ENCODE measurements at places on chromosomes 1 and 21. TPM values are rescaled to one million over a fixed set of nuclear protein-coding genes. Genes with fewer than 3 reads are reported as not detected.

Gene LCE1A
- not detected for polyA plus RNA-seq

Gene KRTAP19-1
- not detected for polyA plus RNA-seq

Gene GFI1
- polyA plus RNA-seq, result 0.20 TPM

Gene ACTL8
- not detected for polyA plus RNA-seq

Gene CYP2J2
- not detected for polyA plus RNA-seq

Gene RGL1
- 0.09 TPM for polyA plus RNA-seq

Gene CYP4A11
- not detected for polyA plus RNA-seq

Gene RGSL1
- polyA plus RNA-seq, result not detected

Gene RHBG
- polyA plus RNA-seq, result not detected

Gene VWA1
- not detected for polyA plus RNA-seq

Gene FMO5
- 9.3 TPM for polyA plus RNA-seq

Gene C8B
- not detected for polyA plus RNA-seq

Gene F13B
- not detected for polyA plus RNA-seq

Gene TMEM63A
- 21.2 TPM for polyA plus RNA-seq

Gene PROX1
- not detected for polyA plus RNA-seq

Gene SPATA45
- not detected for polyA plus RNA-seq

Gene CD1B
- polyA plus RNA-seq, result not detected

Gene PLA2G2D
- polyA plus RNA-seq, result 3.8 TPM

Gene KCNE2
- not detected for polyA plus RNA-seq

Gene TMEM50A
- polyA plus RNA-seq, result 136 TPM

Gene C1QB
- not detected for polyA plus RNA-seq

Gene OR2L5
- polyA plus RNA-seq, result not detected

Gene LORICRIN
- polyA plus RNA-seq, result not detected

Gene SLC6A17
- polyA plus RNA-seq, result not detected

Gene WARS2
- 18.3 TPM for polyA plus RNA-seq

Gene VCAM1
- not detected for polyA plus RNA-seq

Gene OR2L8
- polyA plus RNA-seq, result not detected

Gene ZNF697
- polyA plus RNA-seq, result not detected

Gene SMPDL3B
- polyA plus RNA-seq, result not detected

Gene SLC6A9
- polyA plus RNA-seq, result not detected

Gene WDR64
- polyA plus RNA-seq, result not detected

Gene PGLYRP3
- polyA plus RNA-seq, result not detected

All from naive B cell (primary cell).